ENCODE measurements at places on chromosomes 16 and 17.

DNA sequence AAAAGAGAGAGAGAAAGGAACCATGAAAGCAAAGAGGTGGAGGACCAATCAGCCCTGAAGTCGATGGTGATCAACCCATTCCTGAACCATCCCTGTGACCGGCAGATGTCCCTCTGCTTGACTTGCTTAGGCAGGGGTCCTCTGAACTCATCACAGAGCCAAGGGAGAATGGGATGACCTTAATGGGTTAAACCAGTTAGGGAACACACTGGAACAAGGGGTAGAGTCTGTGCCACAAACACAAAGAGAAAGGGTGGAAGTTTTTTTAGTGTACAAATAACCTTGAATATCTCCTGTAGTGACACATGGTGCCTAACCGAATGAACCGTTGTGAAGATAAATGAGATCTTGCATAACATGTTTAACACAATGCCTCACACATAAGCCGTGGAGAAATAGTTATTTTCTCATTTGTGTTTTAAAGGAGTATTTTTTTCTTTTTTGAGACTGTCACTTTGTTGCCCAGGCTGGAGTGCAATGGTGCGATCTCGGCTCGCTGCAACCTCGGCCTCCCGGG lies 11.2 kb downstream of the NAA60 start:
- no peak for DNase-seq

DNA sequence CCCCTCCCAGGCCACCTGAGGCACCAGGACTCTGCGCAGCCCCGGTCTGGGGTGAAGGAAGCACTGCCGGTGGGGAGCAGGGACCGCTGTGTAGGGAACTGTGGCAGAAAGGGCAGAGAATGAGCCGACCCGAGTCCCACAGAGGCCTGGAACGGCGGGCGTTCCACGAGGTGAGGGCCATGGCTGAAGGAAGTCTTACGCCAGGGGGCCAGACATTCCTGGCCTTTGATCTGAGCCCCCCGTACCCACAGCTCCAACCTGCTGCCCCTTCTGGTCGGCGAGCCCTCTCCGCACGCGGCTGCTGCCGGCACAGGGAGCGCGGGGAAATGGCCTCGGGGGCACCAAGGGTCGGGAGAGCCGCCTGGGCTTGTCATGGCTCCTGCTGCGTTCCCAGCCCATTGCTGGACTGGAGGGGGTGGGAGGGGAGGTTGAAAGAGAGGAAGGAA lies 1.4 kb upstream of the WNT3 start:
- DNase-seq, result no peak

GRCh38 chr17:71666047-71666446 lies 454.8 kb upstream of the SOX9 start:
- no peak for DNase-seq

GRCh38 chr16:10242916-10243315 lies 60.7 kb upstream of the GRIN2A start:
- no peak for DNase-seq

- no peak for DNase-seq
Measured at GRCh38 chr17:1496869-1497268, 4.4 kb upstream of the MYO1C start.

DNA sequence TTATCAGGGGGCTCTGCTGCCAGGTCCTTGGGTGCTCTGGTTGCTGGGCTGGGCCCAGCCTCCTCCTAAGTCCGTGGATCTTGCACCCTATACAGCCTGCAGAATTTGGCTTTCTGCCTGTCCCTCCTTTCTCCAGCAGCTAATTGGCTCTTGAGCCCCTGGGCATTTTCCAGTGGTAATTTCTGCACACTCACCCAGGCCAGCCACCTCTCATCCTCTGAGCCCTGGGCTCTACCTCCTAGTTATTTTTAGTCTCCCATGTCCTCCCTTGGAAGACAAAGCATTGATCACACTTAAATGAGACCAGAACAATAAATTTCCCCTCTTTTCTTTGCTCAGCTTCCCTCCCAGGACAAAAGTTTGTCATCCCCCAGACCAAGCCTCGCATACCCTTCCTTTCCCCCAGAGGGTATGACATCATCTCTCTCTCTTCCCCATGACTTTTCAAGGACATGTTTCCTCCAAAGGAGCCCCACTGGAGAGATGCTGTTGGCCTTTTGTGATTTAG lies 38.1 kb downstream of the C17orf75 start:
- DNase-seq, result no peak

DNA sequence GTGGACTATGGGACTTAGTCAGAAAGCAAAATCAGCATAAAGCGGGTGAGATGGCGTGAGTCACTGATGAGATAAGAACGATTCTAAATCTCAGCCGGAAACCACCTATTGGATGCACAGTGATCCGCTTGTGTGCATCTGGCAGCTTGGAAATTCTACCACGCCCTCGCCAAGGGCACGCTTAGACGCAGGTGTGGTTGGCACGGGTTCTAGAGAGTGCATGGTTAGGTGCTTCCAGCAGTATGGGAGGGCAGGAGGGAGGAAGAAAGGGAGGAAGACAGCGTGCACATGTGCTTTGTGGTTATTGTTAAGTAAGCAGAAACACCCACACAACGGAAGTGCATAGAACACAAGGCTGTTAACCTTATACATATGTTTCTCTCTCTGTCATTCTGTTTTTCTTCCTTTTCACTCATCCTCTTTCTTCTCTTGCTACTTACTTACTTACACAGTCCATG lies 374.0 kb upstream of the ASIC2 start:
- DNase-seq, result no peak

All from posterior vena cava (tissue), 2 donors.